ENCODE measurements at places on chromosomes 7 and 10. TPM values are rescaled to one million over a fixed set of nuclear protein-coding genes. Genes with fewer than 3 reads are reported as not detected.

CAV1 gene
- total RNA-seq, result 68.1 TPM

MYPN gene
- total RNA-seq, result 285 TPM

KIAA1217 gene
- total RNA-seq, result 123 TPM

SLC39A12 gene
- total RNA-seq, result not detected

MBL2 gene
- total RNA-seq, result not detected

KLF14 gene
- 0.54 TPM for total RNA-seq

EIF3B gene
- total RNA-seq, result 174 TPM

SPOCK2 gene
- 4.5 TPM for total RNA-seq

CHCHD2 gene
- 475 TPM for total RNA-seq

GRM3 gene
- total RNA-seq, result not detected

PRLHR gene
- total RNA-seq, result not detected

All from psoas muscle (tissue), 8 donors.